ENCODE measurements at places on chromosomes 1 and 21.

DNA sequence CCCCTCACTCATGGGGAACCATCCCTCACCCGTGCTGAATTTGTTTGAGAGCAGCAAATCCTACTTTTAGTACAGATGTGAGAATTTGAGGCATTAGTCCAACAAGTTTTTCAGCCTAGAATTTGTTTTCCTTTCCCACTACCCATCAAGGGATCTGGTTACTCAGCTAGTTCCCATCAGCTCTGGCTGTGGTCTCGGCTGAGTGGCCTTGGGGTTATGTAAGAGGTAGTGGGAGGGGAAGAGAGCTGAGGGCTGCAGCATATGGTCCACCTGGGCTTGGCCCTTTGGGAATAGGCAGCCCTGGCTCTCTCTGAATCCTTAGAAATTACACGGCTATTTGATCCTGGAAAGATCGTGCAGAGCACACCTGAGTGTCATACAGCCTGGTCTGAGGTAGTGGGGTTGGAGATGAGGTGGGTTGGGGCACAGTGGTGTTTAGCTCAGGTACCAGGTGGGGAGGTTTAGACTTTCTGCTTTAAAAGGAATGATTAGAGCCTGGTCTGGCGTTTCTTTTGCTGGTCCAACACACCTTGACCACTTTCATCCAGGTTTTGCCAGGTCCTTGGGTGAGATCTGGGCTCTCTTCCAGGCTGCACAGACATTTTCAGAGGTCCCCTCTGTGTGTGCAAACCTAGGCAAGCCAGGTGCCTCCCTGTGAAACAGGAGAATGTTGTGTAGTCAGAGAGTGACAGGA lies 4.2 kb downstream of the GSTM4 start:
- DNase-seq = no peak

GRCh38 chr21:32520875-32521735 lies 64.2 kb downstream of the TCP10L start:
- no peak for DNase-seq

GRCh38 chr1:59997479-59998115 lies 71.0 kb upstream of the CYP2J2 start:
- DNase-seq = no peak

DNA sequence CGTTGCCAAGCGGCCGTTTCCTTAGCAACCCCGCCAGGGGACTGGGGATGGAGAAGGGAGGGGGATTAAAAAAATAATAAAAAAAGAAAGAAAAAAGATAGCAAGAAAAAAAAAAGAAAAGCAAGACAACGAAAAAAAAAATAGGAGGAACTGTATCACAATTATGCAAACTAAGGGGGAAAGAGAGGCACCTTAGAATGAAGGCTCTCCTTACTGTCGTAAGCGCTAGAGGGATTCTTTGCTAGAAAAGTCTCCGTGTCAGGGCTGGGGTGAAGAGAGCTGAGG lies 625 bp upstream of the NEGR1 start:
- DNase-seq = no peak

GRCh38 chr1:38803647-38804046 lies 55.9 kb downstream of the RRAGC start:
- DNase-seq = no peak
